ENCODE measurements at places on chromosomes 2 and 18.

DNA sequence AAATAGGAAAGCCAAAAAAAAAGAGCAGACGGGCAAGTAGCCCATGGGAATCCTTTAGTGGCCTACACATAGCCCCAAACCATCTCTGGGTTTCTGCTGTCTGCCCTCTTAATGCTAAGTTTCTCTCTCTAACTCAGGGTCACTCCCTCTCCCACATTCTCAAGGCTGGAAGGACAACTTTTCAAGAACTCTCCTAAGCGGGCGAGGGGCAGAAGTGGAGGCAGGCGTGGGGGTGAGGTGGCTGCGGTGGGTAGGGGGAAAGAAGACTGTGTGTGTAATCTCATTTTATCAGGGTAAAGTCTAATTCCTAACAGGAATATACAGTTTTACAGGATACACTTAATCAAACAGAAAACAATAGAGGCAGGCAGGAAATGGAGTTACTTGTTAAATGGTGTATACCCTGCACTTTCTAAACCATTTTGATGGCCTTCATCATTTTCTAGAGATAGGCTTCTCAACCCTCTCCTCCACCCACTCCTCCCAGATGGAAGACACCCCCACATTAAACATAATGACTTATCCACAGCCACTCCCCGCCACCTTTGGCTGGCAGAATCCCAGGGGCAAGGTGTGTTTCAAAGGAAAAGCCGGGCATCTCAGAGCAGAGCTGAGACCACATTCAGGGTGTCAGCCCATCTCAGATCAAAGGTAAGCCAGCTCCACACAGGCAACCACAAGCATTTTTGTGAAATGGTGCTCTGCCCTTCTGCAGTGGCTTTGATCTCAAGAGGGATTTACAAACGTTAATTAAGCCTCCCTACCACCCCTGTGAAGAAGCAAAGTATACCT, 6.8 kb downstream of the SMAD7 start:
- DNase-seq: no peak

GRCh38 chr2:237686659-237687136, 59.3 kb downstream of the LRRFIP1 start:
- DNase-seq: no peak

- peak; percentile 43 for DNase-seq
Measured at GRCh38 chr2:105857076-105857740, 112.5 kb downstream of the NCK2 start.

GRCh38 chr2:190517468-190517867, 17.1 kb downstream of the NEMP2 start:
- DNase-seq: no peak

- no peak for DNase-seq
Measured at GRCh38 chr2:11777886-11778415, 31.5 kb downstream of the LPIN1 start.

DNA sequence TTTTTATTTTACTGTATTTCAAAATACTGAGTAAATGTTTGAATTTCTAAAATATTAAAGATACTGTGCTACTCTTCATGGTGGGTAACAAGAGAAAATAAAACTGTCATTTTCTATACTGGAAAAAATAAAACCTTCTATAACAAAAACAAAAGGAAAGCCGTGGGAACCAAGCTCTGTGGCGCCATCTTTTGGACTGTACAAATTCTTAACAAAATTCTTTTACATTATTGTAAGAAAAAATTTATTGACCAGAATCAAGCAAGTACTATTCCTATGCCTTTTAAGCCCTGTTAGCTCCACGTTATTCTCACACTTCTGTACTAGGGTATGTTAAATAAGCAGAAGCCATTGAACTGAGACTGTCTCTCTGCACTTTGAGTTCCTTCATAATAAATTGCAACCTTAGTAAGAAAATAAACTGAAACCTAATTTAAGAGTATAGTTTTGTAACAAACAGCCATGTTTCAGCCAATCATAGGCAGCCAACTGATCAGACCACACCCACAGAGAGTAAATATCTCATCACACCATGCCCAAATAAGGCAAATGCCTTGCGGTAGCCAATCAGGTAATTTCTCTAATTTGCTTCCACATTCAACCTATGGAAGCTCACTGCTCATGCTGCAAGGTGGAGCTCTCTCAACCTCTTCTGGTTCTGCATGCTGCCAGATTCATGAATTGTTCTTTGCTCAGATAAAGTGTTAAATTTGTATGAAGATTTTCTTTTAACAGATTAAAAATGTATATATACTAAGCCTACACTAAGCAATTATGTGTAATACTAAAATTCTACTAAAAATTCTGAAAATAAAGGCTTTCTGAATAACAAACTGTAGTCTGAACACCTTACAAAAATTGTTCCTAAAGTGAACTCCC, 42.2 kb downstream of the HIBCH start:
- DNase-seq: no peak

- no peak for DNase-seq
Measured at GRCh38 chr2:163554864-163555263, 180.9 kb downstream of the FIGN start.

- no peak for DNase-seq
Measured at GRCh38 chr2:33238111-33238510, 238.3 kb upstream of the RASGRP3 start.

Measured in T-helper 22 cell (primary cell).